ENCODE measurements at places on chromosomes 16 and 17. TPM values are rescaled to one million over a fixed set of nuclear protein-coding genes. Genes with fewer than 3 reads are reported as not detected.

The BAHCC1 gene
- 17.3 TPM for total RNA-seq

The PYDC1 gene
- total RNA-seq = not detected

The CCL4L2 gene
- not detected for total RNA-seq

The RFFL gene
- 19.8 TPM for total RNA-seq

The CDH11 gene
- 64.4 TPM for total RNA-seq

The LGALS3BP gene
- 103 TPM for total RNA-seq

The TIMP2 gene
- 484 TPM for total RNA-seq

The OR2C1 gene
- not detected for total RNA-seq

The CD2BP2 gene
- 54.2 TPM for total RNA-seq

The CAVIN1 gene
- total RNA-seq = 733 TPM

The LGALS9B gene
- total RNA-seq = not detected

The NAGPA gene
- 6.3 TPM for total RNA-seq

The ZP2 gene
- not detected for total RNA-seq

The SPATA32 gene
- not detected for total RNA-seq

The CD300C gene
- total RNA-seq = 4.7 TPM

The PTGES3L gene
- 11.2 TPM for total RNA-seq

The ZNF778 gene
- 8.4 TPM for total RNA-seq

The ATXN2L gene
- total RNA-seq = 66.5 TPM

The C17orf50 gene
- not detected for total RNA-seq

The ZNF469 gene
- 6.2 TPM for total RNA-seq

The RAD51D gene
- total RNA-seq = 10.5 TPM

The CDRT15 gene
- not detected for total RNA-seq

The METRN gene
- total RNA-seq = 24.9 TPM

The SHMT1 gene
- total RNA-seq = 9.6 TPM

The NAA38 gene
- total RNA-seq = 79.7 TPM

The FBXO39 gene
- 0.67 TPM for total RNA-seq

The CMTM2 gene
- 0.38 TPM for total RNA-seq

The SPN gene
- 2.2 TPM for total RNA-seq

The ACSM3 gene
- total RNA-seq = 2.1 TPM

The CHST5 gene
- not detected for total RNA-seq

The C17orf67 gene
- total RNA-seq = 2.1 TPM

The MMP2 gene
- 539 TPM for total RNA-seq

The DVL2 gene
- 21.9 TPM for total RNA-seq

The STUB1 gene
- total RNA-seq = 79.7 TPM

The SPAG9 gene
- 88.4 TPM for total RNA-seq

The PLD2 gene
- total RNA-seq = 22.2 TPM

The SCNN1B gene
- total RNA-seq = 4.5 TPM

The MNT gene
- total RNA-seq = 27.2 TPM

The ZNF23 gene
- 10.0 TPM for total RNA-seq

The DYNLRB2 gene
- not detected for total RNA-seq

The SNX20 gene
- total RNA-seq = 2.7 TPM

The NEUROD2 gene
- total RNA-seq = not detected

The KRTAP4-6 gene
- total RNA-seq = not detected

The PIK3R5 gene
- total RNA-seq = 15.2 TPM

The NPIPB2 gene
- total RNA-seq = 10.3 TPM

The ASGR2 gene
- total RNA-seq = 0.90 TPM

The PRR35 gene
- total RNA-seq = not detected

The FADS6 gene
- not detected for total RNA-seq

The HLF gene
- total RNA-seq = 15.7 TPM

The RGS9 gene
- 5.3 TPM for total RNA-seq

The KIAA0513 gene
- 15.8 TPM for total RNA-seq

The SPEM3 gene
- not detected for total RNA-seq

The NEURL4 gene
- 22.8 TPM for total RNA-seq

The C17orf107 gene
- 1.00 TPM for total RNA-seq

The TMEM208 gene
- total RNA-seq = 33.1 TPM

Measured in posterior vena cava (tissue), 2 donors.